Amniotic stem cell (primary cell): ENCODE measurements at places on chromosomes 16 and 17.
A peak's percentile ranks its signal among the peaks of the same experiment; 100 is the strongest.

DNA sequence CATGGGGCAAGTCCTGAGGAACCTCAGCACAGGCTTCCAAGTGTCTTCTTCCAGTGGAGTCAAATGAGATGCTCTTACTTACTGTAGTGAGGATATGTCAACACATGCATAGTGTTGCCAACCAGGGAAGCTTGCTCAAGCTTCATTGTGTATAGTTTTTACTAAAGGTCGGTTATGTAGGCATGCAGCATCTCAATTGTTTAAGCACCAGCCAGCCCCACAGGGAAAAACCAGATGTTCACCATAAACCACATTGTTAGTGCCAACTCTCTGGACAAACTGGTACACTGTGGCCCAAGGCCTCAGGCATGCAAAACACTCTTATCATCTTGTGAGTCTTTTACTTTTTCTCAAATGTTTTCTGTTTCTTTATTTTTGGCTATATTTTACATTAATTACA, 152.1 kb downstream of the PHKB start:
- no peak for DNase-seq

DNA sequence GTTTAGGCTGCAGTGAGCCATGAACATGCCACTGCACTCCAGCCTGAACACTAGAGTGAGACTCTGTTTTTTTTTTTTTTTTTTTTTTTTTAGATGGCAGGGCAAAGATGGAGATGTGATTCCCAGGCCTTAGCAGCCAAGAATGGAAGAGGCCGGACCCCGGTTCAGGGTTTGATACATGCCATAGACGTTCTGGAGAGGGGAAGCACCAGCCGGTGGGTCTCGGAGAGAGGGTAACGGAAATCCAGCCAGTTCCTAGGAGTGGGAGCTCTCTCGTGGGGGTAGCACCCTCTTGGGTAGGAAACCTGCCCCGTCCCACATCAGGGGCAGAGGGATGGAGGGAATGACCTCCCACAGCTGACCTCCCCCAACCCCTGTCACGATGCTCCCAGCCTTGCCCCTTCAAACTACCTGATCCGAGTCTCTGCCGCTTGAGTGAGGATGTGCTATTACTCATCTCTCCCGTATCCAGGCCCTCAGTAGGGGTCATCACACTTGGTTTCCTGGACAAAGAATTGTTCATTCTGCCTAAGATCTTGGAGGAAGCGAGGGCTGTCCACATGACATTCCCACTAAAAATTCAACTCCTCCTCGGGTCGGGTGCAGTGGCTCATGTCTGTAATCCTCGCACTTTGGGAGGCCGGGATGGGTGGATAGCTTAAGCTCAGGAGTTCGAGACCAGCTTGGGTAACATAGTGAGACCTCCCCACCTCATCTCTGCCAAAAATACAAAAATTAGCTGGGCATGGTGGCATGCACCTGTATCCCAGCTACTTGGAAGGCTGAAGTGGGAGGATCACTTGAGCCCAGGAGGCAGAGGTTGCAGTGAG, 47.3 kb downstream of the MIS12 start:
- no peak for DNase-seq

GRCh38 chr16:82331397-82331796, 161.4 kb upstream of the MPHOSPH6 start:
- DNase-seq = no peak

DNA sequence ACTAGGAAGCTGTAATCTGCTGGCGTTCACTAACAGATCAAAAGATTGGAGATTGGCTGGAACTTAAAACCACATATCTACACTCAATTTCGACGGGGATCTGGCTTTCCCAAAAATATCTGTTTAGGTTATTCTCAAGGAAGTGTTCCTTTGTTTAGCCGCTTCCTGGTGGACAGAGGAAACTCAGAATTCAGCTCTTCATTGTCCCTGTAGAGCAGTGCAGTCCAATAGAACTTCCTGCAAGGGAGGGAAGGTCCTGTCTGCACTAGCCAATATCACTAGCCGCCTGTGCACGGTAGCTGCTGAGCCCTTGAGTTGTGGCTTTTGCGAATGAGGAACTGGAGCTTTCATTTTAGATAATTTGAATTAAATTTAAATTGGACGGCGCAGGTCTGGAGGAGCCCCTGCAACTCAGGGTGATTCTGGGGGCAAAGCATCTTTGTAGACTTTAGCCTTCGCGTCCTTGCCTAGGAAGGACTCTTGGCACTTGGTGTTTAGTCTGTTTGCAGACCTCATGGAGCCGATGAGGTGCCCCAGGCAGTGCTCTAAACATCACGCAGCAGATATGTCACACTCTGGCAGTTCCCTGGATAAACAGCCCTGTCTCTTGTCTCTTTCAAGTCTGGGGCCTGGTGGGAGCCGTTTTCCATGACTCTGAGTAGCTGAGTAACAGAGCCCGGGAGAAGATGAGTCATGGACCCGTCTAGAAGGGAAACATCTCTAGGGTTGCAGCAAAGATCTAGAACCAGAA, 122.2 kb downstream of the CCDC182 start:
- DNase-seq = peak; percentile 65

DNA sequence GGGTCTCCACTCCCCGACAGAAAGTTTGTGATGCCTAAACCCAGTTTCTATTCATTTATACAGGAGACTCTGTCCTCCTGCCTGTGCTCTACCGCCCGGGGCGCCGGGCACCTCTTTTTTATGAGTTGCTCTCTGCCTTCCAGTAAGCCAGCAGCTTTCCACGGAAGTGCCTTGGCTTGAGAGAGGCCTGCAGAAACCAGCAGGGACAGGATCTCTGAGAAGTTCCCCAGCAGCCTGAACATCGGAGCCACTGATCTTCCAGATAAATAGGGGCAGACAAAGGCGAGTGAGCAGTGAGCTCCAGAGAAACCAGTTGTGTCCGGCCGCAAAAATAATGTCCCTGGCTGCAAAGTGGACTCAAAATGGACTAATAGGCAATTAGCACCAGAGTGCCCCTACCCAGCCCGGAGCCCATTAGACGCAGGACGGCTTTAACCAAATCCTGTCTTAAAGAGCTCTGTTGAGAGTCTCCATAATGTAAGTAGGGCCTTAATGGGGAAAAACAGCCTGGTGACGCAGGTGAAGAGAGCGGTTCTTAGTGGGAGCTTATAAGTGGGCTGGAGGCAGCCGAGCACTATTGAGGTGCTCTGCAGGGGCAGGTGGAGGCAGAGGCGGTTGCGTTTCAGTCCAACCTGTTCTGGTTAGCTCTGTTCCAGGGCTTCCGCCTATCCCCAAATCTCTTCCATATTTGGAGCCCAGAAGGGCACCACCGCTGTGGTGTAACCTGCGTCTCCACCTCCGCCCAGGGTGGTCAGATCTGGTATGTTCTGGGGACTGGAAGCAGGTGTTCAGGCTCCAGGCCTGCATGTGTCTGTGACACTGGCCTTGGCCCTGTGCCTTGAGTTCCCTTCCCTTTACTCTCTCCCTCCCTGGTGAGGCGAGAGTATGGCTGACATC, 74.1 kb downstream of the NT5M start:
- no peak for DNase-seq

GRCh38 chr17:35254107-35254773, 11.4 kb downstream of the SLFN5 start:
- peak; percentile 93 for DNase-seq

DNA sequence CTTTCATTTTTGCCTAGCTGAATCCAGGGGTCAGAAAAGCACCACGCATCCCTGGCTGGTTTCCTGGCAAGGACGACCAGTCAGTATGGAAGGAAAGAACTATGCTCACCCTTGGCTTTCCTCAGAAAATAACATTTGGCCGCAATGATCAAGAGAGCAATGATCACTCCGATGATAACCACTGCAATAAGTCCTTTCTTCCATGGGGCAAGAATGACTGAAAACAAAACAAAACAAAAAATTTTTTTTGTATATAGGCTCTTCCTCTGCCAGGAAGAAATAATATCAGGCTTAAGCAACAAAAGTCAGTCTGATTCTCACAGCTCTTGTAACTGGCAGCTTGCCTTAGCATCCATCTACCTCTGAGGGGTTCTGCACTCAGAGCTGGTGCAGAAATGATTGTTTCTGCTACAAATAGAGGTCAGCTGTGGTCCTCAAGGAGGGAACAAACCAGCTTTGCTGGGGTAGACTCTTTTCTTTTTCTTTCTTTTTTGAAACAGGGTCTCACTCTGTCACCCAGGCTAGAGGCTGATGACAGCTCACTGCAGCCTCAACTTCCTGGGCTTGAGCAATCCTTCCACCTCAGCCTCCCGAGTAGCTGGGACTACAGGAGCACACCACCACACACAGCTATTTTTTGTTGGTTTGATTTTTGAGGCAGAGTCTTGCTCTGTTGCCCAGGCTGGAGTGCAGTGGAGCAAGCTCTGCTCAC, 35.7 kb downstream of the PECAM1 start:
- DNase-seq = no peak

DNA sequence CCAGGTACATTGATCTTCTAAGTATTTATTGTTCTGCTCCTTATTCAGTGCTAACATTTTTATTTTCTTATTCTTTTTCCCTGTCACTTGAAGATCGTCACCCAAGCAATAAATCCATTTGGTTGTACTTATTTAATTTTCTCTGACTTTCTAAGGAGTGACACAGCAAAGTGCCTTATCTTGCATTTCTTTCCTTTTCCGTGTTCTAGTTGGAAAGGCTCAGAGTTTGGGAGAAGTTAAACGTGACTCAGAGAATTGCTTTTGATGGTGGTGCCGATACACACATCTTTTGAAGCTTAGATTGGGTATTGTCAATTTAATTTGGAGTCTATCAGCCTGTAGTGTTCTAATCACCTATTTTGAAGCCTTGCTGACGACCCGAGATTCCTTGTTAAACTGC, 72.0 kb downstream of the PITPNC1 start:
- no peak for DNase-seq

GRCh38 chr16:67254801-67255552, 6.2 kb downstream of the SLC9A5 start:
- no peak for DNase-seq

DNA sequence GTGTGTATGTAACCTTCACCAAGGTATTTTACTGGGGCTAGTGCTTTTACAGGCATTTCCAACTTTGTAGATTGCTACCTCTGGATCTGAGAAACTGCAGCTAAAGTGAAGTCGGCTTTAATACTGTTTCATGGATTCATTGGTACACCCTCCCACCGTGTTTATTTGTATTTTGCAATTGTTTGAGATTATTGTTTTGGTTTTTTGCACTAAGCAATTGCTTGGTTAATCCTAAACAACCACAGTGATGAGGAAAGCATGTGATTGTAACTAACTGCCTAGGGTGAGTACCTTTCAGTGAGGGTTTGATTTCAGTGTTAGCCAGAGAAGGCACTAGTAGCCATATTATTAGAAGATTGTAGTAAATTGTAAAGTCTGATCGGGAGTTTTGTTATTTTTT, 3.3 kb downstream of the LUC7L3 start:
- DNase-seq = no peak

- DNase-seq = no peak
Measured at GRCh38 chr16:14315683-14316320, 244.7 kb downstream of the MRTFB start.

DNA sequence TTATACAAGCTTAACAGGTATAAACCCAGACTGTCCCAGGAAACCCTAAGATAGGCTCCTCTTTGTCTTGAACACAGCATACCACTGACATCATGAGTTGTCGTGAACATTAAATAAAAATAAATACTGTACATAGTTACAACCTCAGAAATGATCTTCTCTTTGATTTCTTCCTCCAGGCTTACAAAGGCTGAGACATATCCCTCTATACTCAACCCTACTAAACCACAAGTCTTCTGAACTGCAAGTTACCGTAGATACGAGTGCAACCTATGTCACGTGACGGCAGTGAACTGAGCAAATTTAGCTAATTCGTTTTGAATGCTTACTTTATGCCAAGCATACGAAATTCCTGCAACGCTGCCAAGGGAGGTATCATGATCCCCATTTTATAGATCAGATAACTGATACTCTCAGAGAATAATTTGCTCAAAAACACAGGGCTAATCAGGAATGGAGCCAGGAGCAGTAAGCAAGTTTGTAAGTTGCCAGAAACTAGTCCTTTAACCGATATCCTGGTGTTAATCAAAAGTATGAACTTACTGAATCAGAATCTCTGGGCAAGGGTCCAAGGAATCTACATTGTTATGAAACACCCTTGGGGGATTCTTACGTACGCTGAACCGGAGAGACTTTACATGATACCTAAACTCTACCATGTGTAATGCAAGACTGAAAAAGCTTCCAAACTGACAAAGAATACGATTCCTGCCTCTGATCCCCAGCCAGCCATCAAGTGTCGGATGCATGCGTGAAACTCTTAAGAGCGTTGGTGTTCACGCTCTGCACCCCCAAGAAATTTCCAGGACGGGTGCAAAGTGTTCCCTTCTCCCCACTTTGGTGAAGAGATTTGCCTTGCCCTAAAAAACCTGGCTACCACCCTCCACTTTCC, 106.2 kb downstream of the XYLT1 start:
- peak; percentile 60 for DNase-seq

DNA sequence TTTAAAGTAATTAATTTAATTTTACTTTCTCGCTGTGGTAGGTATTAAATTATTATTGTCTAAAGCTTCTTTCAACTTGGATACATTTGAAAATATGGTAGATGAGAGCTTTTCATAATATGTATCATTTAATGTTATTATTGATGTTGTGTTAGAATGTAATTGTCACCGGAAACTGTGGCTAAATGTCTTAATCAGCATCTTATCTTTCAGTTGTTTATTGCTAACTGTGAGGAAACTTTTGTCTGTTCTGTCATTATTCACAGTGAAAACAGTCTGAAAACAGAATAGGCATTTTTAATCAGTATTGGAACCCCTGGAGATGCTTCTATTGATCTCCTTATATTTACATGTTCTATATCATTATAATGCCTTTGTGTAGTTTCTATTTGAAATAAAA, 120.7 kb downstream of the STXBP4 start:
- no peak for DNase-seq

DNA sequence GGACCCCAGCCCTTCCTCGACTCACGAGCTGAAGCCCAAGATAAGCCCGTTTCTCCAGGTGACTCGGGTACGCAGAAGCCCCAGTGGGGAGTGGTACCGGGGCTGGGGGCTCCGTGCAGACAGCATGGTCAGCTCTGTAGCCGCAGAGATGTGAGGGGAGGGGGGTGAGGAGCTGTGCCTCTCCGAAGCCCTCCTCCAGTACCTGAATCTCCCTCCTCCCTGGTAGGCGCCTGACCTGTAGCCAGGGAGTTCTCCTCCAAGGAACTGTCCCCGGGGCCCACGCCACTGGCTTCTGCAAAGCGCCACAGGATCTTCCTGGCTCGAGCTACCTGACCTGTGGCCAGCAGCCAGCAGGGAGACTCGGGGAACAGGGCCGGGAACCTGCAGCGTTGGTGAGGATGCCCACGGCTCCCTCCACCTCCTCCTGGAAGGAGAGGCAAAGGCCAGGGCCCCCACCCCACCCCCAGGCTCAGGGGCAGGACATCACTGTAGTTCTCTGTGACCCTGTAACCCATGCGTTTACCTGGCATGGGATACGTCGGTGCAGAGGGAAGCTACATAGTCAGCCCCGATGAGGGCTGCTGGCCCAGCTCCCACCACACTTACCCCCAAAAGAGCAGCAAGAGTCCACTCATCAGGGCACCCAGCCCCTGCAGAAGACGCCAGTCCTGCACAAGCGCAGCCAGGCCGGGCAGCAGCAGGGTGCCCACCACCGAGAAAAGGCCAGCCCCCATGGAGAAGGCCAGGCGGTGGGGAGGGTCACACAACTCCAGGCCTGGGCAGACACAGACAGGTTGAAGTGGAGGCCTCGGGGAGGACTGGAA, 1.7 kb downstream of the SLC22A31 start:
- DNase-seq = no peak

- DNase-seq = no peak
Measured at GRCh38 chr16:27841911-27842310, 221.6 kb downstream of the GSG1L start.

- DNase-seq = no peak
Measured at GRCh38 chr16:1651974-1652312, 26.1 kb upstream of the JPT2 start.
